ENCODE measurements at places on chromosomes 1 and 21.

DNA sequence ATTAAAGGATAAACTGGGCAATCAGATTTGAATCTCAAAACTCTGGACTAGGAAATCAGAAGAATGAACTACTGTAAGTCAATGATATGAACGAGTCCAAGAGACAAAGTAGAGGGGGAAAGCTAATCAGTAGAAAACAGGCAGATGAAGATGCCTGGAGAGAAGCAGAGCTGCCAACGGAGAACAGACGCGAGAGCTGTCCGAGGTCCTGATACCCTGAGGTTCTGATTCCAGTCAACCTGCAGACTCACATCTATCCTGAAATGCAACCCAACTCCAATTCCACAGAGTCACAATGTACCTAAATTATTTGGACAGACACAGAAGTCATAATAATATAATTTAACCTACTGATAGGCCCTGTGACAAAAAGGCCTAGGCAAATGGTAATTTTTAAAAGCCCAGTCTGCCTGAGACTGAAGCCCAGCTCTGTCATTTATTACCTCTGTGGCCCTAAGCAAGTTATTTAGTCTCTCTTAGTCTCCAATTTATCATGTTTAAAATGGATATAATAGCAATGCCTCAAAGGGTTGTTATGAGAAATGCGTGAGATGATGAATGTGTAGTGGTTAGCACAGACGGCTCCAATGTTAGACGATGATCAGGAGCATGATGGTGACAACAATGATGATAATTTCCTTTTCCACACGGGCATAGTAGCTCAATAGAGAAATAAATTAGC is 33.4 kb downstream of the RGS7 start:
- DNase-seq, result peak; percentile 53

- DNase-seq, result no peak
Measured at GRCh38 chr1:14739082-14739832, 140.8 kb downstream of the KAZN start.

GRCh38 chr1:2103901-2104590 is 53.8 kb downstream of the PRKCZ start:
- DNase-seq, result no peak

GRCh38 chr1:23777979-23778814 is at the start of gene PITHD1:
TSS of gene PITHD1 (plus strand) at chr1:23778418. CDS start at chr1:23778516, 98 bp downstream.
- peak; percentile 81 for DNase-seq

DNA sequence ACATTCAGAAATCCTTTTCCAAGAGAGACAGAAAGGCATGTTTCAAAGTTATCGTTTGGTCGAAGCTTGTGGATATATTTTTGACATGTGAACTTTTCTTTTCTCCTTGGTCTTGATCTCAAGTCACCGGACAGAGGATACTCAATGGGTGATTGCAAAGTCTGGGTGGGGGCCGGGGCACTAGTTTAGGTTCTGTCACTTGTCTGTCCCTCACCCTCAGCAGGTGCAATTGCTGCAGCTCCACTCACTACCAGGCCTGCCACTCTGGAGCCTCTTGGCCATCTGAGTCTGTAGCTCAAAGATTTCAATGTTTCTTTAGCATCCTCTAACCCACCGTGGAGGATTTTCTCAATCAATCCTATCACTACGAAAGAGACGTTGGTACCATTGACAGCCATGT is 246.0 kb upstream of the C1orf174 start:
- DNase-seq, result no peak

DNA sequence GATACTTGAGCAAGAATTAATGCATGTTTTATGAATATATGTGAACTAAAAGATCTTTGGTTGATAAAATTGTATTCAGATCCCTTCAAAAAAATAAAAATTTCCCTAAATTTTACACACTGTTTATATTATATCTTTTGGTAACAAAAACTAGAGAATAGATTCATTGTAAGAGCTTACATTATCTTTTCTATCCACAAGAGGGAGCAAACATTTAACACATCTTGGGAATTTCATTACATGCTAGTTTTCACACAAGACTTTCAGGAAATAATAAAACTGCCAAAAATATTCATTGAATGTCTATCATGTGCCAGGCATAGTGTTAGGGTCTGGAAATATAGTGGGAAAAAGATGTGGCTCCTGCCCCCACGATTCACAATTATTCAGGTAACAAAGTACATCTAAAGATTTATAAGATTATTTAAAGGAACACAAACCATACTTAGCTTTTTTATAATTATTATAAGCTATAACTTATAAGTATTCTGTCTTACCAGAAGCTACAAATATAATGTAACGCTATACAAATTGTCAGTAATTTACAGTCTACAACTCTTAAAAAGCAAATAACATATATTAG is 30.6 kb downstream of the FAF1 start:
- no peak for DNase-seq

DNA sequence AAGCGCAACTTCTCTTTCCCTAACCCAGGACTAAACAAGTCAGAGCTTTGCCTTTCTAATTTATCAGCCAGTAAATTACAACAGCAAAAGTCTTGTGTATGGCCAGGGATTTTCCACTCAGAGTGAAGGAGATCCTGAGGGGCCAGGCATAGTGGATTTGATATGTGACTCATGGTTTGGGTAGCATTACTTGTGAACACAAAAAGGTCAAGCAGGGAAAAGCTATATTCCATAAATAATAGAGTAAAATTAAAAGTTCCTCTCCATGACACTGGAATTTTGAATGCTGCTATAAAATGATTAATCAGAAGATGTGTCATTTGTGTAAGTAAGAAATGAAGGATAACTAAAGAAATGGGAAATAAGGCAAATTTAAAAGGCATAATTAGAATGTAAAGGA is 284.8 kb downstream of the HLX start:
- no peak for DNase-seq

DNA sequence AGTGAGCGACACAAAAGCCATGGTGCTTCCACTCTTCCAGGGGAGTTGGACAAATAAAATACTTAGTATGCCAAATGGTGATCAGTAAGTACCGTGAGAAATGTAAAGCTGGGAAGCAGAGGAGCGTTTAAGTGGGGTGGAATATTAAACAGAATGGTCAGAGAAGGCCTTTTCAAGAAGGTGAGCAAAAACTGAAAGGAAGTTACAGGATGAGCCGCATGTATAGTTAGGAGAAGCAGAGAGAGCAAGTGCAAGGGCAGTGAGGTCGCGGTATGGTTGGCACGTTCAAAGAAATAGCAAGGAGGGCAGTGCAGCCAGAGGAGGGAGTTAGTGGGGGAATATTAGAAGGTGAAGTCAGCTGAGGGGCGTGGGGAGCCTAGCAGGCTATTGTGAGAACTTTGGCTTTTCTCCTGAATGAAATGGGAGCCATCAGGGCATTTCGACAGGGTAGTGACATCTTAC is 748 bp upstream of the ATP6V0B start:
- no peak for DNase-seq

- DNase-seq, result no peak
Measured at GRCh38 chr1:158978730-158979129, 31.0 kb upstream of the IFI16 start.
